ENCODE measurements at places on chromosomes 1 and 21. TPM values are rescaled to one million over a fixed set of nuclear protein-coding genes. Genes with fewer than 3 reads are reported as not detected.

The CD53 gene
- total RNA-seq, result 5.2 TPM

The CD84 gene
- 2.4 TPM for total RNA-seq

The KCNK2 gene
- total RNA-seq, result 0.11 TPM

DNA sequence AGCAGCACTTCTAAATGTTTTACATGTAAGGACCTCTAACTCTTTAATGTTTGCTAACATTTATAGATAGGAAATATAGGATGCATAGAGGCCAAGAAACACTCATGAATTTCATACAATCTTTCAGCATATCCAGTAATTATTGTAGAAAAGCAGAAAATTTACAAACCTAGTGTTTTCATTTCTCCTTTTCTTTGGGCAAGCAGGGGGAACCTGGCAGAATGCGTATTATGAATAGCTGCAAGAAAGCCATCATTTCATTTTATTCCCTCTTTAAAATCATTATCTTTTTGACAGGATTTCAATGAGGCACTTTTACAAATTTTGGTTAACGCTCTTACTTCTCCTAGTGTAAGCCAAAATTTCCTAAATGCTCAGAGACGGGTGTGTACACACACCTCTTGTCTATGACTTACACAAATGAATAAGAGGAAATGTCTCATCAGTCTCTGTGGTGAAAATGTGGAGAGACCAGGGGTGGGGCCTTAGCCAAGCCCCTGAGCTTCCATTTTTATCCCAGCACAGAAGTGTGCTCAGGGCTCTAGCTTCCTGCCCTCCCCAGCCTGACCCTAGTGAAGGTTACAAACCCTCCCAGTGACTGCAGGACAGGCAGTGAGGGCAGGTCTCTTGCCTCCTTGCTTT, 91.6 kb downstream of the LRRC8C start:
- peak; percentile 82 for DNase-seq

DNA sequence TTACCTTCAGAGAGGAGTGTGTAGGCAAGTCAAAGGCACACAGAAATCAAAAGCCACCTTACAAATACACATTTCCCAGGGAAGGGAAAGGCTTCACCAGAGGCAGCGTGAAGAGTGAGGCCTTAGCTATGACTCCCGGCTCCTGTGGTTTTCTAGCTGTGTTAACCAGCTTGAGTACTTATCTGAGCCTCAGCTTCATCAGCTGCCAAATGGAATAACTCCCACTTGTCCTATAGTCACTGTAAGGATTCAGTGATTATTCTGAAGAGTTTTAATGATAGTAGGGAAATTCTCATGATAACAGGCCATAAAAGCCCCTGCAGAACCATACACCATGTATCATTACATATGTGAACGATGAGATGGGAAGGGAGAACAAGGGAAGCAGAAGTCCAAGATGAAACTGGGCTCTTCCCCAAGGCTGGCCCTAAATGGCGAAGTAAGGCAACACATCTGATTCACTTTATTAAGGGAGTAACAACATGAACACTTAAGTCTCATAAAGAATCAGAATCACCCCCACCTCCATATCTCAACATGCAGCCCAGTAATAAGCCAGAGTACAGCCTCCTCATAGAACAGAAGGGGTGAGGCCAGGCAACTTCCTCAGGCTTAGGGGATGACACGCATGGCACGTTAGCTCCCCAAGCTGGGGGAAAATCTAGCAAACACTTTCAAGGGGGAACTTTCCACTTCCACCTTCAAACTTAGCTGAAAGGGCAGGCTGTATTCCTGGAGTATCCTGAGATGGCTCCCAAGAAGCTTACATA, 63.7 kb downstream of the SLC66A1 start:
- no peak for DNase-seq

The CR1L gene
- not detected for total RNA-seq

DNA sequence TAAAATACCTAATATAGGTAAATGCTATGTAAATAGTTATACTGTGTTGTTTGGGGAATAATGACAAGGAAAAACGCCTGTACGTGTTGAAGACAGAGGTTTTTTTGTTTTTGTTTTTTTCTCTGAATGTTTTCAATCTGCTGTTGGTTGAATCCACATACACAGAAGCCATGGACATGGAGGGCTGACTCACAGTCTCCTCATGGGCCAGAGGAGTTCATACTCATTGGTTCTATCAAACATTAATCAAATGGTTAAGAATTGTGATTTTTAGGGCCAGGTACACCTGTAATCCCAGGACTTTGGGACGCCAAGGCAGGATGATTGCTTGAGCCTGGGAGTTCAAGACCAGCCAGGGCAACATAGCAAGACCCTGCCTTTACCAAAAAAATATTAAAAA, 20.5 kb downstream of the MIER1 start:
- no peak for DNase-seq

DNA sequence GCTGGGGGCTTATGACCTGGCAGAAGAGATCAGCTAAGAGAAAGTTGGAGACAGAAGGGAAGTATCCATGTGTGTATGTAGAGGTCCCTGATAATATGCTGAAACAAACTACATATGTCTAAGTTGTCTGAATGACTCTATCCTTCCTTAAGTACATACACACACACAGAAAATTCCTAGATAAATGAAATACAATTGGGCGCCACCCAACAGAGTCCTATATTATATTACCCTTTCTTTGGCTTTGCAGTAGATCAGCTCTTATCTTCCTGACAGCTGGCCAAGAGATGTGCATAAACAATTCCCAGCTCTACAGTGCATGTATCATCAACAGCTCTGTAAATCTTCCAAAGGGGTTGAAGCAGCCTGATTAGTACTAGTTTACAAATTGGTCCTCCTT, 40.1 kb downstream of the SORT1 start:
- DNase-seq, result no peak

The RNU1-4 gene
- 6,195 TPM for total RNA-seq

DNA sequence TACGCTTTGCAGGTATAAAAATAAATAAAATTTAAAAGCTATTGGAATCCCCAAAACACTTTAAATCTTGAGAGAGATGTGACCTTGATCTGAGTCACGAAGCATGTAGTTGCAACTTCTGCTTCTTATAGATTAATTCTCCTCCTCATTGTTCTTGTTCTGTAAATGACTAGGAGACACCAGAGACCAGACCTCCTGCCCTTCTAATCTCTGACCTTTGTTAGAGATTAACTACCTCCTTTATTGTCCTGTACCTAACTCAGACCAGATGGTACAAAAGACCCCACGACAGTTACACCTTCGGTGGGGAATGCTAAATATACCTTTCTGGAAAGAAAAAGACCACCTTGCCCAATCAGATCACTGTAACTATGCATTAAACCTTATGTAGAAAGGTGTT, 76.9 kb upstream of the NEK2 start:
- DNase-seq, result no peak

GRCh38 chr21:42191696-42192595, 27.0 kb upstream of the ABCG1 start:
- no peak for DNase-seq

GRCh38 chr1:109466452-109467300, at the start of gene SYPL2:
TSS of gene SYPL2 (plus strand) at chr1:109466546. CDS start at chr1:109466844, 298 bp downstream.
- DNase-seq, result peak; percentile 86

- no peak for DNase-seq
Measured at GRCh38 chr1:218994615-218995014, 179.1 kb upstream of the LYPLAL1 start.

- no peak for DNase-seq
Measured at GRCh38 chr1:56920591-56921001, 45.2 kb downstream of the C8B start.

- DNase-seq, result no peak
Measured at GRCh38 chr1:202812176-202813026, 1.6 kb downstream of the PCAT6 start.

DNA sequence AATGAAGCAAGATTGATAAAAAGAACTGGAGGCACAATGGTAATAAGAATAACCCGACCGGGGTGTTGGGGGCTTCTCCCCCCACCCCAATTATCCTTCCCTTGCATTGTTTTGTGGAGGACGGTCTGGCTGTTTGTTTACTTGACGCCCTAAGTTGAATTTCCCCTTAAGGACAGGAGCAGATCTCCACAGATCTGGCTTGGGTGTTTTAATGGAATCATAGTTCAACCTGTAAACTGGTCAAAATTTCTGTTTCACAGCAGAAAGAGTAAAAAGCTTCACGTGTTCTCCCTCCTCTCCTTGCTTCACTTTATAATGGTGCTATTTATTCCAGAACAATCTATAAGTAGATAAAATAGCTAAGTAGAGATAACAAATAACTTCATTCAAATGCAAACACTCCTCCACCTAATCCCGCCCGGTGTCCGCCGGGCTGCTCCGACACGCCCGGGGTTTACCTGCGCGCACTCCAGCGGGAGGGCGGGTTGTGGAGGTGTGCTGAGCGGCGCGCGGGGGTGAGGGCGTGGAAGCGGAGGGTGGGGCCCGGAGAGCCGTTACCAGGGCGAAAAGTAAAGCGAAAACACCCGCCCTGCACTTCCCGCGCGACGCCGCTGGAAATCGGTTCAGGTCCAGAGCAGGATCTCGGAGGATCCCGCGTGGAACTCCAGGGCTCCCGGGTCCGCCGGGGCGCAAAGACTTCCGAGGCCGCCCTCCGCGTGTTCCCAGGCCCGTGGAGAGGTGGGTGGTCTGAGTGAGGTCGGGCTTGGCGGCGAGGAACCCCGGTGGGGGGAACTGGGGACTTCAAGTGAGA, 2.0 kb upstream of the ATF3 start:
- DNase-seq, result no peak

DNA sequence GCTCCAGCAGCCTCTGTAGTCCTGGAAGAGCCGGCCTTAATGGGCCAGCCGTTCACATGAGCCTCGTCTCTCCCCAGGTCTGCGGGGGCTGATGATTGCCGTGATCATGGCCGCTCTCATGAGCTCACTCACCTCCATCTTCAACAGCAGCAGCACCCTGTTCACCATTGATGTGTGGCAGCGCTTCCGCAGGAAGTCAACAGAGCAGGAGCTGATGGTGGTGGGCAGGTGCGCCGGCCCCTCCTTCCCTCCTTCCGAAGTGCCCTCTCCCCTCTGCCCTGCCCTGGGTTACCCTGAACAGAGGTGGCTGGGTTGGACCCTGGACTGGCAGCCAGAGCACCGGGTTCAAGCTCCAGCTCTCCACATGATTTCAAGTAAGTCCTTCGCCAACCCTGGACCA, 13.1 kb downstream of the SLC5A9 start:
- DNase-seq, result peak; percentile 29

The CNIH3 gene
- total RNA-seq, result 1.4 TPM

The GPATCH3 gene
- 6.4 TPM for total RNA-seq

The BCAN gene
- total RNA-seq, result 0.16 TPM

DNA sequence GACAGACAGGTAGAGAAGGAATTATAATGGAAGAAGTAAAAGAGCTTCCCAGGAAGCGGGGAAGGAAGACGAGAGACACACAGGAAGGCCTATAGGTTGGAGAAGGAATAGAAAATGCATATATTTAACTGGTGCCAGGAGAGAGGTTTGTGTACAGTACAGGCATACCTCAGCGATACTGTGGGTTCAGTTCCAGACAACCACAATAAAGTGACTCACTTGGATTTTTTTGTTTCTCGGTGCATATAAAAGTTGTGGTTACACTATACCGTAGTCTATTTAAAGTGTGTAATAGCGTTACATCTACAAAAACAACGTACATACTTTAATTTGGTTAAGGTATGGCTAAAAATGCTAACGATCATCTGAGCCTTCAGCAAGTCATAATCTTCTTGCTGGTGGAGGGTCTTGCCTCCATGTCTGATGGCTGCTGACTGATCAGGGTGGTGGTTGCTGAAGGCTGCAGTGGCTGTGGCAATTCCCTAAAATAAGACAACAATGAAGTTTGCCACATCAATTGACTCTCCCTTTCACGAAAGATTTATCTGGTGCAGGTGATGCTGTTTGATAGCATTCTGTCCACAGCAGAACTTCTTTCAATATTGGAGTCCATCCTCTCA, 16.0 kb downstream of the YARS1 start:
- DNase-seq, result no peak

The NEK2 gene
- total RNA-seq, result not detected

The HPDL gene
- total RNA-seq, result not detected

- no peak for DNase-seq
Measured at GRCh38 chr21:14620152-14620551, 74.0 kb upstream of the SAMSN1 start.

- DNase-seq, result no peak
Measured at GRCh38 chr1:218982482-218982881, 191.2 kb upstream of the LYPLAL1 start.

- no peak for DNase-seq
Measured at GRCh38 chr1:175277783-175278733, 85.5 kb upstream of the KIAA0040 start.

- DNase-seq, result peak; percentile 75
Measured at GRCh38 chr1:109788695-109789521, 25.2 kb upstream of the EPS8L3 start.

The F13B gene
- not detected for total RNA-seq

DNA sequence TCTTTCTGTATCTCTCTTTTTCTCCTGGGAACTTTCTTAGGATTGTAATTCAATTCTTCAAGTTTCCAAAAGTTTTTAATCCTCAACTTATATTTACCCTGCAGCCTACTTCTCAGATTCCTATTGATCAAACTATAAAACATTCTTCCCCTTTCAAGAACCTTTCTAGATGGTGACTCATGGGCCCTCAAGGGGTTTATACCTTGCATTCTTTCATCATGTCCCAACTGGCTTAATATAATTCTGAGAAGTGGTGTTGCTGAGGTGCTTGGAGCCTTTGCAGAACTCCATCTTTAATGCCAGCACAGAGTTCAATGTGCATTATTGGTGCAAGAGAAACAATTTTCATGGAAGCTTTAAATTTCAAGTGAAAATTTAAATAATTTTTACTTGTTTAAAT, 273.4 kb downstream of the VAV3 start:
- no peak for DNase-seq

DNA sequence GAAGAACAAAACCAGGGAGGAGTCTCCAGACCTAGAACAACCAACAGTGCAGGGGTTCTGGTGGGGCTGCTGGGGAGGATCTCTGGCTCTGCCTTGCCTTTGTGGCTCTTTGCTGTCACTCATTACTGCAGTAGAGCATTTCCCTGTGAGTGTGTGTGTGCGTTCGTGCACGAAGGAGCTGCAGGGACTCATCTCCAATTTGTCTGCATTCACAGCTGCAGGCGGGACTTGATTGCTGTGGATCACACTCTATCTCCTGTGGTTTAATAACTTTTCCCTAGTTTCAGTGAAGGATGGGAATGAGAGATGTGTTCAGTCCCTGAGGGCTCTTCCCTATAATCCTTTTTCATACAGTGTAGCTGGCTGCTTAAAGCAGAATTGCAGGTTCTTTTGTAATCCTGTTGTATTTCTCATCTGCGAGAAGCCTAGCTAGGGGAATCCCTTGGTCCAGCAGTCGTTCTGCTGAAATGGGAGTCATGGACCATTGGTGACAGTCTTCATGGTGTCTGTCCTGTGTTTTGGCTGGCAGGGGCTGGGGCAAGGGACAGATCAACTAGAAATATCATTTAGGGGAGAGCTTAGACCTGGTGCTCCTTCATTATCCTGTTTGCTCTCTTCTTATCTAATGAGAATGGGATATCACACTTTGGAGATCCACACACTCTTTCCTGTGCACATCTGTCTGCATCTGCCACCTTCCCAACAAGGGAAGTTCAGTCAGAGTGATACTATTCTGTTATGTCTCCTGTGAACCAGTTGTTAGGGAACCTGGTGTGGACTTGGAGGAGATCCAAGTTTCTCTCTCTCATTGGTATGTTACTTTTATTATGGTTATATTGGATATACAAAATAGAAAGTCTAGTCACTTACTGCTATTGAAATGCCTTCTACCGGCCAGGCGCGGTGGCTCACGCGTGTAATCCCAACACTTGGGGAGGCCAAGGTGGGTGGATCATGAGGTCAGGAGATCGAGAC, 3.0 kb downstream of the PCP4L1 start:
- no peak for DNase-seq

The C8A gene
- total RNA-seq, result not detected
